ENCODE measurements at places on chromosomes 5 and 9.

DNA sequence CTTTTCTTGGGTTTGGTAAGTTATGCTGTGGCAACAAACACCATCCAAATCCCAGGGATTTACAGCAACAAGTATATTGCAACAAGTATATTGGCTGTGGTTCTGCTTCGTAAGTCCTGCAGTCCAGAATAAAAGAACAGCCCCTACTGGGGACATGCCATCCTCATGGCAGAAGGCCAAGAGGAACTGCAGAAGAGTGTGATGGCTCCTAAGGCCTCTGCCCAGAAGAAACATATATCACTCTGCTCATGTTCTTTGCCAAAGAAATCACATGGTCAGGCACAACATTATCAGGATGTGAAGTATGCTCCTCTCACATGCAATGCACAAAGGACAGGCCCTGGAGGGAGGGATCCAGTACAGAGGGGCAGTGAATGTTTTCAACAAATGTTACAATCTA, 159.6 kb upstream of the TAS2R1 start:
- DNase-seq = no peak

DNA sequence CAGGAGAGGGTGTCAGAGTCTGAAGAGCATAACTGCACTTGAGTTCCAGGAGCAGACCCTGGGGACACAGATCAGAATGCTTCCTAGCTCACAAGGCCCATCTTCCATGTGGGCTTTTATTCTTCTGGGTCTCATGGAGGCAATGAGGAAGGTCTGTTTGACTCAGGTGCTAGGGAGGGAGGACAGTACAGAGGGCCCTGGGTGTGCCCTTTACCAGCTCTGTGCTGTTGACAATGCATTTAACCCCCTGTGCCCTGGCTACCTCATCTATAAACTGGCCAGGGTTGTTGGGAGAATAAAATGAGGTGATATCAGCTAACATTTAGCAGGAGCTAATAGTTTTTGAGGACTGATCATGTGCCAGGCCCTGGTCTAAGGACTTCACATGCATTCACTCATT, 318.0 kb downstream of the DMAC1 start:
- DNase-seq = no peak

GRCh38 chr5:40605295-40605958, 74.3 kb upstream of the PTGER4 start:
- DNase-seq = no peak

DNA sequence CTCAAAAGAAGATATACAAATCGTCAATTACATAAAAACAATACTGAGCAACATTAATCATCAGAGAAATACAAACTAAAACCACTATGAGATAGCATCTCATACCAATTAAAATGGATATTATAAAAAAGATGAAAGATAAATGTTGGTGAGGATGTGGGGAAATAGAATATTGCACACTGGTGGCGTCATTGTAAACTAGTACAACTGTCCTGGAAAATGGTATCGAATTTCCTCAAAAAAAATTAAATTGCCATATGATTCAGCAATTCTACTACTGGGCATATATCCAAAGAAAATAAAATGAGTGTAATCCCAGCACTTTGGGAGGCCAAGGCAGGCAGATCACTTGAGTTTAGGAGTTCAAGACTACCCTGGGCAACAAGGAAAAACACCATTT, 326.0 kb upstream of the FTMT start:
- no peak for DNase-seq

GRCh38 chr9:27356446-27356845, 59.5 kb upstream of the EQTN start:
- no peak for DNase-seq

- DNase-seq = no peak
Measured at GRCh38 chr5:150729859-150730258, 29.0 kb downstream of the DCTN4 start.

DNA sequence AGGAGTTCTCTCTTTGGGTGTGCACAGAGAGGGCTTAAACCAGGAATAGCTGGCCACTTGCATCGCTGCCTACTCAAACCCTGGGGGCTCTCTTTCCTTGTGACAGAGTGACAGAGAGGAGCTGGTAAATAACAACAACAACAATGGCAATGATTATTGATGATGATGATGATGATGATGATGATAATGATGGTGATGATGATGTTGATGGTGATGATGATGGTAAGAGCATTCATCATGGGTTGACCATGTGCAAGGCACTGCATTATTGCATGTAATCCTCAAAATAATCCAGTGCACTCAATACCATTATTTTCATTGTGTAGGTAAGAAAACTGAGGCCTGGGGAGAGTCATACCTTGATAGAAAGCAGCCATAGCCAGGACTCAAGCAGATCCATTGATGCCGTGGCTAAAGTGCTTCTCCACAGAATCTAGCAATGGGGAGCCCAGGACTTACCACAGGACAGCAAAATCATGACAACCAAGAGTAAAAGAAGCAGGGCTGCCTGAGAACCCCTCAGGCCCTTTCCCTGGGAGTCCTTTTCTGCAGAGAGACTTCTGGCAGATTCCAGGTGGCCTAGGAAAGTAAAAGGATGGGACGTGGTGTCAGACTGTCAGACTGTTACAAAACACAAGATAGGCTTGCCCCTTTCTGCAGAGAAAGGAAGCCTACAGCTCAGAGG, 4.8 kb downstream of the FOXI1 start:
- DNase-seq = no peak

- no peak for DNase-seq
Measured at GRCh38 chr9:121886759-121887485, 206.2 kb downstream of the TTLL11 start.

GRCh38 chr5:40284863-40285262, 394.9 kb upstream of the PTGER4 start:
- DNase-seq = no peak

DNA sequence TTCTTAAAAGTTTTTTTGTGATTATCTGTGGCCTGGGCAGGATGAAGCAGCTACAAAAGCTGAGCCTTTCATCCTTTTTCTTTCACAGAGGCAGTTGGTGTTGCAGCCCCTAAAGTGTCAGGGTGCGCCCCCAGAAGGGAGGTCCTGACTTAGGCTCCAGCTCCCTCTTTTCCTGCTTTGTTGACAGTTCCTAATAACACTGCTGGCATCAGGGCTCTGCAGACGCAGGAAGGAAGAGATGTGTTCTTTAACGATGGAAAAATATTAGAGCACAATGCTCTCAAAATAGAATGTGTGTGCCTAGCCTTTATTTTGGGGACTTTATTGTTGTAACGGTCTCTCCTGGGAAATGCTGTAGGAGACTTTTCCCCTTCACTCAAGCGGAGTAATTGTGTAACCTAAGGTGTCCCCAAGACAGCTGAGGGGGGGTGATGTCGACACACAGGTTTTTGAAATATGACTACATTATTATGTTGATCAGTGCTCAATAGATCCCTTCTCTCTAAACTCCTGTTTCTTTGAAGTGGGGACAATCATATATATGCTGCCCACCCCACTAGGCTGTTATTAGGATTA, 135.6 kb downstream of the SEMA6A start:
- DNase-seq = no peak

- DNase-seq = no peak
Measured at GRCh38 chr9:129881547-129882324, 46.5 kb downstream of the USP20 start.

GRCh38 chr5:173282916-173283315, 45.3 kb downstream of the STC2 start:
- DNase-seq = no peak

DNA sequence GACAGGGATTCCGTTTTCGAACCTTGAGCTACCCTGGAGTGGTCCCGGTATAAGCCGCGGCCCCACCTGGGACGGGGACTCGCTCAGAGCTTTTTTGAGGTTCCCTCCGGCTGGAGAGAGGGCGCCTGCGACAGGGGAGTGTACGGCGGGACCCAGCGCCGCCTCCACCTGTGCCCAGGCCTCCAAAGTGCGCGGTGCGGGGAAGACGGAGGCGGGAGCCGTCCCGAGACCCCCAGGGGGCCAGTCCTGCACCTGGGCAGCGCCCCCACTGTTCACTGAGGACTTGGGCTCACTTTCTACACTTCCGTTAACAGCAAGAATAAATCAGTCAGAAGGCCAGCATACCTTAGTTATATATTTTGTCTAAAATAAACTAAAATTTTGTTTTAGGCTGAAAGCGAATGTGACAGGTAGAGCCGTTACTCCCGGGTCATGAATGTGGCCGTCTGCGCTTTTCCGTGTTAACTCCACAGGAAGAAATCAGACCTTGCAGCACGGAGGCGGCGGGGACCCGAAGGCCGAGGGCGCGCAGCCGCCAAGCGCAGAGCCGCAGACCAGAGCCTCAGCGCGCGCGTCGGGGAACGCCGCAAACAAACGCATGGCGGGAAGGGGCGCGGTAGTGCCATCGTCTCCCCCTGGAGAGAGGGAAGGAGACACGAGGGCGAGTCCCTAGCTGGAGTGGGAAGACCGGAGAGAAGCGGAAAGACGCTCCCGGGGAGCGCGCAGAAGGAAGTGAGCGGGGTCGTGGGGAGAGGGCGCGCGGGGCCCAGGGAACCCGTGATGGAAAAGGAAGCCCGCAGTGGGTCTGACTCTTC, 14.1 kb downstream of the TRIM7 start:
- peak; percentile 40 for DNase-seq

- peak; percentile 69 for DNase-seq
Measured at GRCh38 chr9:106862821-106863720, at the start of gene ZNF462. Gene ZNF462 (plus strand): TSS chr9:106863166. CDS start chr9:106923384, 60,218 bp downstream.

DNA sequence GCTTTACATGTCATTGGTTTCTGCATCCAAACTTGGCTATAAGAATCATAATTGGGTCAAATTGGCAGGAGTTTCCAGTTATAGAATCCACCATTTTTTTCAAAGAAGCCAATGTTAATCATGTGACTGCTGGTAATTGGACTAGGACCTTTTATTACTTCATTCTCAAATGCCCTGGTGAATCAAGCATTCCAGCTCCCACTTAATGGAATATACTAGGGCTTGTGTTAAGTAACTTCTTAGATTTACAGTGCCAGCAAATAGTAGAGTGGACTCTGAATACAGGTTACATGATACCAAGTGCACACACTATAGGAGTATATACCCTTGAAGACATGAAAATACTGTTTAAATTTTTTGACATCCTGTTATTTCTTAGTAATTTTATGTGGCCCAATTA, 96.7 kb downstream of the NUDT12 start:
- no peak for DNase-seq

- peak; percentile 82 for DNase-seq
Measured at GRCh38 chr9:33852216-33852826, 35.4 kb downstream of the UBE2R2 start.

GRCh38 chr5:94544031-94544650, 74.3 kb downstream of the KIAA0825 start:
- no peak for DNase-seq

GRCh38 chr9:133429641-133430161, 7.5 kb downstream of the ADAMTS13 start:
- DNase-seq = no peak
